ENCODE measurements at places on chromosomes 5 and 9.

- no peak for DNase-seq
Measured at GRCh38 chr5:34591723-34592122, 64.4 kb upstream of the RAI14 start.

GRCh38 chr9:121765021-121765950 lies 113.9 kb downstream of the DAB2IP start:
- no peak for DNase-seq

DNA sequence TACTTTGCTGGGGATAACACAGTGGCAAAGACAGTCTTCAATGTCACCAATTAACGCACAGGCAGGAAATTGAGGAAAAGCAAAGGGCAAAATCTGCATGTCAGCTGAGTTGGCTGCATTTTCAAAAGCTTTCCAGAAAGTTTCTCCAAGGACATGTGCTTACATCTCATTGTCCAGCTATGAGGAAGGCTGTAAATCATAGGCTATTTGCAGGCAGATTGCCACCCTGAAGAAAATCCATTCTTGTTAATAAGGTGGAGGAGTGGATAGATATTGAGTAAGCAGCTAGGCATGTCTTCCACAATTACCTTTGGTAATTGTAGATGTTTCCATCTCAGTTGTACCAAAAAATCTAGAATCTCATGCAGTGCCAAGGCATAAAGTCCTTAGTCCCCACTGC lies 278.0 kb upstream of the NUDT12 start:
- no peak for DNase-seq

DNA sequence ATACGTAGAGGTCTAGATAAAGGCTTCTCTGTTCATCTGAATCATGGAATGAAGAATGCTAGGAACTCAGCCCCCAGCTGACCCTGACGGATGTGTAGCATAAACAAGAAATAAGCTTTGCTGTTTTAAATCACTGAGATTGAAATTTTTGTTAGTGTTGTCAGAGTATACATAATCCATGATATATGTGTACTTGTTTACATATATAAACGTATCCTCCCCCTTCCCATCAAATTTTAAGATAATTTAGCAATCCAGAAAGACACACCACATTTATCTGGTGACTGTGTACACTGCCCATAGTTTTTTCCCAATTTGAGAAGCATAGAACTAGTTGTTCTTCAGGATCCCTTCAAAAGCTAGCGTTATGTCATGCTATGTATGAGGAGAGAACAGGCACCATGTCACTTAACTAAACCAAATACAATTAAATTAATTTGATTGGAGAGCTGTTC lies 80.8 kb upstream of the OSMR start:
- no peak for DNase-seq
